Lower leg skin (tissue), 4 donors: ENCODE measurements at places on chromosomes 4 and X.

DNA sequence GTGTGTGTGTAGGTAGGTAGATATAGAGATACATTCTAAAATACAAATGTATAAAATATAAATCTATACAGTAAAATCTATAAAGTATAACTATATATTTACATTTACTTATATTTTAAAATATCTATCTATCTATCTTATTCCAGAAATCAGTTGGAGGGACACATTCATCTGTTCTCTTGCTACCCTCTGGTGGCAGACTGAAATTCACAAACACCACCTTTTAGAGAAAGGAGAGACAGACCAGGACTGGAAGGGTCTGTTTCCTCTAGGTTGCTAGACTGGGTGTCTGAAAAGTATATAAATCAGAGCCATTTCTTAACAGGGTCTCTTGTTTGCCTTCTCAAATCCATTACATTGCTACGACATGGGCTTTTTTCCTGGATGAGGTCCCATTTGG is 343.0 kb downstream of the OPHN1 start:
- DNase-seq = no peak

DNA sequence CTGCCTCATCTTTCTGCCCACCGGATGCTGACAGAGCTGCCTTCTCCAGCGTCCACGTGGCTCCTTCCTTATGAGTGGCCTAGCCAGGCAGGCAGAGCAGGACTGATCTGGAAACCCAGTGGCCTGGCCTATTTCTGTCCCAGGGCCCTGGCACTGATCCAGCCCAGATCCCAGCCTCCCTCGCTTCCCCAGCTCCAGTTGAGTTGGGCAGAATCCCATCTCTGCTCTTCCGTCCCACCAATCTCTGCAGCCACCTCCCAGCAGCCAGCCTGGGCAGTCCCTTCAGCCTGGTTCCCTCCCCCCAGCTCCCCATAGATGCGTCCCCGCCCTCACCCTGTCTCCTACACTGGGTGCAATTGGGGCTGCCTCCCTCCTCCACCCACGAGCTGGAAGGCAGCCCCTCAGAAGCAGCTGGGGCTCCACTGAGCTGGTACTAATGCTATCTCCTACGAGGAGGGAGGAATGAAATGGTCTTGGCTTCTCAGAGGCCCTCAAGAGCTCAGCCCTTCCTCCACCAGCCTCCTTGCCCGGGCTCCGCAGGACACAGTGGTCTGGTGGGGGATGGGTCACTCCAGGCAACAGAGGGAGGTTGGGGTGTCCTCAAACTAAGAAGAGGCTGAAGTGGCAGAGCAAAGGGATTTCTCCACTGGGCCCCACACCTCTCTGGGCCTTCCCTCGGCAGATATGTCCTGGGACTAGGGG is 94.2 kb downstream of the PJA1 start:
- no peak for DNase-seq

DNA sequence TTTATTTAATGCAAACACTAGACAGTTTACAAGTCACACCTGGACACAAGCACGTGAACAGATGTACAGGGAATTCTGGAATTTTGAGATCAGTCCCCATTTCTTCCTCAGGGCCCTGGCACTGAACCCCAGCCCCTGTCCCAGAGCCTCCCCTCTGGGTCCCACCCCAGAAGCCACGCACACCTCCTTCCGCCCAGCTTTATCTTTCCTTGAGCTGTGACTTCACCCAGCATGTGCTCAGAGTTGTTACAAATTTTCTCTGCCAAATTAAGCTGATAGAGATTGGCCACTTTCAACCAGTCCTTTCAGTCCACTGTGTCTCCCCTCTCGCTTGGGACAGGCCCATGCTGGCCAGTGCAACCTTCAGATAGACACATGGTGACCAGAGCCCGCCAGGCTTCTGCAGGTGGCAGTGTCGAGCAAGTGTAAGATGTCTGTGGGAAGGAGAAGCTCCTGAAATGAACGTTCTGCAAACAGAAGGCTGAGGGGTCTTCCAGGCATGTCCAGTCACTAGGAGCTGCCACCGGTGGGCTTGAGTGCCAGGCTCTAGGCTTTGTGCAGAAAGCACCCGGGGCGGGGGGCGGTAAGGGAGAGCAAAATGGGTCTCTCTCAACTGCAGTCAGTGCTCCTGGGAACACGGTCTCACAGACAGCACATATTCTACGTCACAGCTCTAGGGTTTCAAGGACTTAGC is 73.3 kb downstream of the MTMR1 start:
- peak; percentile 72 for DNase-seq

DNA sequence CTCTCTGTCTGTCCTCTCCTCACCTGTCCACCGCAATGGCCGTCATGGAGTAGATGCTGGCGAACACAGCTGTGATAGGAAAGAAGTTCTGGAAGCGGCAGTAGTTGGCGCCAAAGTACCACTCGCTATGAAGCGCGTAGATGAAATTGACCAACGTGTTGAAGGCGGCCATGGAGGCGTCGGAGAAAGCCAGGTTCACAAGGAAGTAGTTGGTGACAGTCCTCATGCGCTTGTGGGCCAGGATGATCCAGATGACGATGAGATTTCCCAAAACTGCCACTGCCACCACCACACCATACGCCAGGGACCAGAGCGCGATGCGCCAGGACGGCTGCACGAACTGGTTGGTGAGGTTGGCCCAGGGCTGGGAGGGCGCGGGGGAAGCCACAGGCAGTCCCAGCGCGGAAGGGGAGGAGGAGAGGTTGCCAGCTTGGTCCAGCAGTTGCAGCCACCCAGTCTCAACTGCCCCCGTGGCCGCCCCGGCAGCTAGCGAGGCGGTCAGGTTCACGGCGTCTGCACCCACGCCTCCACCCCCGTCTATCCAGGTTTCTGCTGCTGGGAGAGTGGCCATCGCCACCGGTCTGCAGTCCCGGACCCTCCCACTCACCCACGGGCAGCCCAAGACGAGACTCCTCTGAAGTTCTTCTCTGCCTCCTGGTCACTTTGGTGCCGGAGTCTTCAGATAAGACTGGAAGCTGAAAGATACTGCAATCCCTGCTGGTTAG is 518 bp downstream of the TACR3 start:
- no peak for DNase-seq

DNA sequence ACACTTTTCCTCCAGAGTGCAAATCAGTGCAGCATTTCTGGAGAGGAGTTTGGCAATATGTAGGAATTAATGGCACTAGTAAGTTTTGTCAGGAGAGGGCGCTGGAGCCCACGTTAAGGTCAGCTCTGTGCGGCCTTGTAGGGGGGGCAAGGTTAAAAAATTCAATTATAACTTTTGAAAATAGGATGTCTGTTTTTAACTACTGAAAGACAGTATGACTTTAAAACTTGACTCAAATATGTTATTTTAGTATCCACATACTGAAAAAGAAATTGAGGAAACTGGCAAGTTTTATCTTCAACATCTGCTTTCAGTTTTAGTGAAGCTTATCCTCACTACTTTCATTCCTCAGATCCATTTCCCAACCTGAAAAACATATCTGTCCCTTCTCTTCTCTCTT is 30.9 kb upstream of the HSD17B13 start:
- DNase-seq = no peak

- no peak for DNase-seq
Measured at GRCh38 chrX:19811807-19812604, 75.4 kb downstream of the SH3KBP1 start.

GRCh38 chrX:24259544-24260240 is 54.2 kb downstream of the SUPT20HL2 start:
- peak; percentile 25 for DNase-seq

DNA sequence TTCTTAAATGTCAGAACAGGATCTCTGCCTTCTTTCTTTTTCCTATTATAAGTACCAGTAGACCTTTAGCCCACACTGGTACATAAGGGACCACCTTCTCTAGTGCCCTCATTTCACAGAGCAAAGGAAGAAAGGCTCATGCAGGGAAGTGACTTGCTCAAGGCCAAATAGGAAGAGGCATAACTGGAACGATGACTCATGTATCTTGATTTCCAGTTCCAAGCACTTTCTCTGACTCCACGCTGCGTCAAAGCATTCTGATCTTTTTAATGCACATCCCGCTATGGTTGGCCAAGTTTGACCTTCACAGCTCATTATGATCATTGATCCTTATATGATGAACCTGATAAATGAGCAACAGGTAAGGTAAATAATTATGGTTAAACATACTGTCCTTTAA is 542.0 kb downstream of the GBA3 start:
- no peak for DNase-seq

GRCh38 chr4:72318421-72319170 is 250.4 kb downstream of the ADAMTS3 start:
- DNase-seq = no peak

GRCh38 chr4:139278912-139279759 is 889 bp downstream of the MGARP start:
- no peak for DNase-seq

GRCh38 chr4:55329012-55329411 is 17.0 kb upstream of the SRD5A3 start:
- DNase-seq = no peak

DNA sequence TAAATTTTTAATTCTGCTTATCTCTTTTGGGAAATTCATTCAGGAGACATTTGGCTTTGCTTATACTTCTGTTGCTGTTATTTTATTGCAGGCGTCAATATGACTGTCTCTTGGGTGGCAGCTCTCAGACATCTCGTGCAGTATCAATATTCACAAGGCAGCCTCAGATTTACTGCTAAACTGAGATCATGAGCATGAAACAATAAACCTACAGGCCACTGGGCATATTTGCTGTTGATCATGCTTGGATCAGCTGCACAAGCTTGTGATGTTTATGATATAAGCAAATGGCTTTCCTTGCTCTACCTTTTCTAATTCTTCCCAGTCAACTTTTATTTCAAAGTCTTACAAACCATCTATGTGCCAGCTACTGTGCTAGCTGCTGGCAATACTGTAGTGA is 39.2 kb downstream of the TSPAN5 start:
- DNase-seq = no peak

- DNase-seq = no peak
Measured at GRCh38 chr4:139609647-139610046, 53.6 kb upstream of the SETD7 start.

- DNase-seq = no peak
Measured at GRCh38 chr4:39446483-39446841, 12.3 kb downstream of the RPL9 start.

- DNase-seq = no peak
Measured at GRCh38 chrX:103220511-103221323, 5.8 kb downstream of the BEX4 start.

- no peak for DNase-seq
Measured at GRCh38 chr4:128284317-128284716, 3.3 kb downstream of the PGRMC2 start.

GRCh38 chr4:41000356-41000755 is 214.0 kb downstream of the APBB2 start:
- DNase-seq = no peak

GRCh38 chr4:144967161-144967560 is 130.8 kb downstream of the ANAPC10 start:
- no peak for DNase-seq

GRCh38 chrX:110722135-110722534 is 73.5 kb downstream of the CHRDL1 start:
- DNase-seq = no peak

DNA sequence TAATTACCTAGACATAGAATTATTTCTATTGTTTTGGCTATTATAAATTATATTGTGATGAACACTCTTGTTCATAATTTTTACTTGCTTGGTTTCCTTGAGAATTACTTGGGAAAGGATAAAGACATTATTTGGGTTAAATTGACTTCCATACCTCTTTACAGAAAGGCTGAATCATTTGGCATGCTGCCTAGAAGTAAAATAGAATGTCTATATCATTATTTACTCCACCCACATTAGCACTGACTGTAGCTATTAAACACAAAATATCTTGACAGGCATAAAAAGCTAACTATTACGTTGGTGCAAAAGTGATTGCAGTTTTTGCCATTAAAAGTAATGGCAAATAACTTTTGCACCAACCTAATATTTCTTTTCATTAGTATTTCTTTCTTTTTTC is 29.7 kb upstream of the ADH6 start:
- DNase-seq = no peak

DNA sequence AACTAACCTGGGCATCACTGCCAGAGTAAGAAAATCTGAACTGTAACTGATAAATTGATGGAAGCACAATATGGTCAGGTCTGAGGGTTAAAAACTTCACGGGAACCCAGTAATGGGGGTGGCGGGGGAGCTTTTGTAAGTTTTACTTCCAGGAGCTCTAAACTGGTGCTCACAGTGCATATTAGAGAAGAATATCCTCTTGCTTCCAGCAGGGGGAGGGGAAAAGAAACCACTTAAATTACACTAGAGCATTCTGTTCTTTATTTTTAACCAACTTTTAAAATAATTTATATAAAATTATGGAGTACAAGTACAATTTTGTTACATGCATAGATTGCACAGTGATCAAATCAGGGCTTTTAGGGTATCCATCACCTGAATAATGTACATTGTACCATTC is 33.7 kb downstream of the WDR17 start:
- no peak for DNase-seq
